ENCODE measurements at places on chromosomes 3 and 15. TPM values are rescaled to one million over a fixed set of nuclear protein-coding genes. Genes with fewer than 3 reads are reported as not detected.

The CHRNA7 gene
- 0.30 TPM for total RNA-seq

The EIF5A2 gene
- total RNA-seq: 6.9 TPM

The NDUFB4 gene
- total RNA-seq: 72.7 TPM

The TATDN2 gene
- 10.1 TPM for total RNA-seq

The PPARG gene
- 63.7 TPM for total RNA-seq

The PAQR9 gene
- not detected for total RNA-seq
